ENCODE measurements at places on chromosomes 7 and 10. TPM values are rescaled to one million over a fixed set of nuclear protein-coding genes. Genes with fewer than 3 reads are reported as not detected.

The PRKCQ gene
- total RNA-seq: not detected

The EPO gene
- not detected for total RNA-seq

The TBL2 gene
- total RNA-seq: 40.5 TPM

The CYP2C19 gene
- total RNA-seq: not detected

The NRP1 gene
- 142 TPM for total RNA-seq

DNA sequence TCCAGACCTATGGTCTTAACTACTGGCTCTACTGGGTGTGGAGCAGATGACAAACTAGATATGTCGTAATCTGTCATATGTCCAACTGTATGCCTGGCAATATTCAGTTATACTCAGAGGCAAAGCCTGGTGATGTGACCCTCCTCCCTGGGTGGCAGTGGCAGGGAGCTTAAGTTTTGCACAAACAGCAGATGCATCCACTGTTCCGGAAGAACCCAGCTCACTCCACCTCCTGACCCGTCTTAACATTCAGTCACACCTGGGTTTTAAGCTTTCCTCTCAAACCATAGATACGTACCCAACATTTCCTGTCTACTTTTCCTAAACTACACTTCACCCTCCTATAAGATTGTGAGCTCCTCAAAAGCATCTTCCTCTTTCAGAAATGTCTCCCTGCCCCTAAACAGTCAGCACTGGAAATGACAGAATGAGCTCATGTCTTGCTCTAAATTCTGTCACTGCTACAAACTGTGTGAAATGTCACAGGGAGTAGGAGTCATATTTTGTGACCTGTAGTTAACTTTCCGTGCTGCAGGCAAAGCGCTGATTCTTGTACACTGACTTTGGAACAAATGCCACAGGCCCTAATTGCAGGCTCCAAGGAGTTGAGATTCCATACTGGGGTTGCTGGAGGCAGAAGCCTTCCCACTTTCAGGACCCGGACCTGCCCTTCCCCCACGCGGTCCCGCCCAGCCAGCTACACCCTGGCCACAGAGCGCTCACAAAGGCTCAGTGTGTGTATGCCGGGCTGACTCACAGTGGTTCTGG lies 23.9 kb downstream of the SCD start:
- H3K4me1 ChIP-seq: peaks cover 17% of the 10 kb centered on the region
- H3K4me3 ChIP-seq: peak overlapping the region; percentile 81
- H3K27ac ChIP-seq: peak overlapping the region; percentile 94
- no peaks in the 10 kb centered on the region for H3K27me3 ChIP-seq

DNA sequence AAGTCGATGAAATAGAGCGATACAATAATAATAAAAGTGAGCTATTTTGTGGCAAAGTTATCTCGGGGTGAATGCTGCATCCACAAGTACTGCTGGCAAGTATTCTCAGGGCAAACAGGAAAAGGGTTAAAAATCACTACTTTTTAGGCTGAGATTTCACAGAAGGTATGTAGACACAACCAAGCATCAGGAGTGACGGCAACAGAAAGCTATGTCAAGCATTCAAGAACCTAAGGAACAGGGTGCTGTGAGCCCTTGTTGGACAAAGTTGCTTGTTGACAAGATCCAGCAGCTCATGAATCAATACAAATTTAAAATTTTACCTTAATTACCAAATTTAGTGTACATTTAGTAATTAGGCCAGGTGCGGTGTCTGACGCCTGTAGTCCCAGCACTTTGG lies 41.2 kb upstream of the C1QL3 start:
- peaks cover 5% of the 10 kb centered on the region for H3K27me3 ChIP-seq
- no peak for DNase-seq
- H3K27ac ChIP-seq: no peak overlapping the region
- no peaks in the 10 kb centered on the region for H3K36me3 ChIP-seq
- no peaks in the 10 kb centered on the region for H3K4me1 ChIP-seq

- H3K4me3 ChIP-seq: peak overlapping the region; percentile 92
- H3K36me3 ChIP-seq: no peaks in the 10 kb centered on the region
- peak overlapping the region; percentile 80 for H3K27ac ChIP-seq
- DNase-seq: peak; percentile 26
- peaks cover 8% of the 10 kb centered on the region for H3K4me1 ChIP-seq
- peaks cover 13% of the 10 kb centered on the region for H3K27me3 ChIP-seq
Measured at GRCh38 chr7:129824291-129825208, 128.2 kb downstream of the UBE2H start.

GRCh38 chr7:141342621-141343408 lies 208.4 kb upstream of the AGK start:
- no peak for DNase-seq
- H3K4me3 ChIP-seq: no peak overlapping the region
- H3K4me1 ChIP-seq: peaks cover 7% of the 10 kb centered on the region
- no peak overlapping the region for H3K27ac ChIP-seq

- peaks cover 12% of the 10 kb centered on the region for H3K4me1 ChIP-seq
- no peak overlapping the region for H3K4me3 ChIP-seq
- no peak overlapping the region for H3K27ac ChIP-seq
- no peak for DNase-seq
Measured at GRCh38 chr10:29427667-29428066, 138.8 kb downstream of the LYZL1 start.

- no peaks in the 10 kb centered on the region for H3K36me3 ChIP-seq
- no peak overlapping the region for H3K4me3 ChIP-seq
- no peak overlapping the region for H3K27ac ChIP-seq
- H3K27me3 ChIP-seq: peaks cover 3% of the 10 kb centered on the region
- no peak for DNase-seq
- H3K4me1 ChIP-seq: peaks cover 7% of the 10 kb centered on the region
Measured at GRCh38 chr10:33569702-33570101, 235.2 kb upstream of the NRP1 start.

DNA sequence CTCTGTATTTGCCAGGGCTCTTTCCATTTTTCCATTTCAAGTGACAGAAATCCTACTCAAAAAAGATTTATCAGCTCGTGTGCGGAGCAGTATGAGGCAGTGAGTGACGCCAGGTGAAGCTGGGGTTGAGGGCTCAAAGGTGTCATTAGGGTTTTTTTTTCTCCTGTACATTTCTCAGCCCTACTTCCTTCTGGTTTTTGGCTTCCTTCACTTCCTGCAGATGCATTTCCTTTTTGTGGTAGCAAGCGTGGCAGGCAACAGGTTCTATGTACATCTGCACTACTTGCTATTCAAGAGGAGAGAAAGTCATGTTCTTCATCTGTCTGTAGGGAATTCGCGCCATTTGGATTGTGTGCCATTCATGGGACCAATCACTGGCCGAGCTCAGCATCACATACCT lies 52.8 kb upstream of the AOAH start:
- H3K27me3 ChIP-seq: peaks cover 2% of the 10 kb centered on the region
- no peaks in the 10 kb centered on the region for H3K4me1 ChIP-seq
- H3K36me3 ChIP-seq: no peaks in the 10 kb centered on the region
- no peak for DNase-seq
- H3K27ac ChIP-seq: no peak overlapping the region
- no peak overlapping the region for H3K4me3 ChIP-seq

GRCh38 chr10:121935702-121936101 lies 7.9 kb upstream of the ATE1 start:
- no peaks in the 10 kb centered on the region for H3K36me3 ChIP-seq
- H3K27me3 ChIP-seq: no peaks in the 10 kb centered on the region
- no peak for DNase-seq
- H3K4me3 ChIP-seq: no peak overlapping the region
- H3K27ac ChIP-seq: no peak overlapping the region

- H3K4me3 ChIP-seq: peak overlapping the region; percentile 88
- H3K27me3 ChIP-seq: peaks cover 42% of the 10 kb centered on the region
- H3K27ac ChIP-seq: no peak overlapping the region
- peak; percentile 29 for DNase-seq
Measured at GRCh38 chr7:128909625-128910568, 612 bp downstream of the KCP start.

DNA sequence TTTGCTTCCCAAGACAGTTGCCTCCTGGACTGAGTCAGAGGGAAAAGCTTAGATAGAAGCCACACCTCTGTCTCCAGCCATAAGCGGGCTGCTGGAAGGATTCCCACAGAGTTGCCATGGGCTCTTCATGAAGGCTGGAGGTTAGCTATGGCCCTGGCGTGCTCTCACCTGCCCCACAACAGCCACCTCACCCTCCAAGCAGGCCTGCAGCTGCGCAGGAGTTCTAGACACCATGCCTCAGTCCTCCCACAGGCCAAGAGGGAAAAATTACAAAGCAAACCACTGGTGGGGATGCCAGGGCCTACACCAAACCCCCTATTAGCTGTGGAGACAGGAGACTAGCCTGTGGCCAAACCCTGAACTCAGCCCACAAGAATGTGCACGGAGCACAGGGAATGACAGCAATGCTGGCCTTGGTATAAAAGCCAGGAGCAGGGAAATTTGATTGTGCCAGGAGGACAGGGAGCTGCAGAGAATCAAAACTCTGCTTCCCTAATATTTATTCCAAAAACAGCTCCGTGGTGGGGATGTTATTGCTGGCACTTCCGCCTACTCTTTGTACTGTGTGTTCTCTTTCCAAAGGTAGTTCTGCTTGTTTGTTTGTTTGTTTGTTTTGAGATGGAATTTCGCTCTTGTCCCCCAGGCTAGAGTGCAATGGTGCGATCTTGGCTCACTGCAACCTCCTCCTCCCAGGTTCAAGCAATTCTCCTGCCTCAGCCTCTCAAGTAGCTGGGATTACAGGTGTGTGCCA lies 60.3 kb upstream of the STK17A start:
- H3K4me1 ChIP-seq: peaks cover 22% of the 10 kb centered on the region
- no peaks in the 10 kb centered on the region for H3K27me3 ChIP-seq
- peak; percentile 83 for DNase-seq
- H3K36me3 ChIP-seq: no peaks in the 10 kb centered on the region

- H3K4me1 ChIP-seq: no peaks in the 10 kb centered on the region
- DNase-seq: no peak
- no peak overlapping the region for H3K27ac ChIP-seq
- no peak overlapping the region for H3K4me3 ChIP-seq
Measured at GRCh38 chr7:94787285-94787684, 120.1 kb upstream of the PPP1R9A start.

DNA sequence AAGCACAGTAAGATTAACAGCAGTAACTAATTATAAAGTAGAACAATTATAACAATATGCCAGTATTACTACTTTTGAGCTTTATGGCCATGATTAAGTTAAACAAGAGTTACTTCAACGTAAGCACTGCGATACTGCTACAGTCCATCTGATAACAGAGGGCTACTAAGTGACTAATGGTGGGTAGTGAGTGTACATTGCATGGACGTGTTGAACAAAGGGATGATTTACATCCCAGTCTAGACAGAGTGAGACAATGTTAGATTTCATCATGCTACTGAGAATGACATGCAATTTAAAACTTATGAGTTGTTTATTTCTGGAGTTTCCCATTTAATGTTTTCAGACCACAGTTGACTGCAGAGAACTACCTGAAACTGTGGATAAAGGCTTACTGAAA lies 45.6 kb downstream of the TPST1 start:
- 0 out of 2 replicates have a peak overlapping the region, but pooled peaks have one; percentile 14 for H3K27ac ChIP-seq
- peaks cover 18% of the 10 kb centered on the region for H3K36me3 ChIP-seq
- H3K27me3 ChIP-seq: no peaks in the 10 kb centered on the region
- peaks cover 45% of the 10 kb centered on the region for H3K4me1 ChIP-seq
- peak; percentile 84 for DNase-seq

GRCh38 chr10:70232859-70233108 lies 445 bp downstream of the PPA1 start:
- peak overlapping the region; percentile 92 for H3K27ac ChIP-seq
- H3K4me1 ChIP-seq: peaks cover 43% of the 10 kb centered on the region
- peak overlapping the region; percentile 98 for H3K4me3 ChIP-seq
- no peaks in the 10 kb centered on the region for H3K36me3 ChIP-seq
- peaks cover 2% of the 10 kb centered on the region for H3K27me3 ChIP-seq

DNA sequence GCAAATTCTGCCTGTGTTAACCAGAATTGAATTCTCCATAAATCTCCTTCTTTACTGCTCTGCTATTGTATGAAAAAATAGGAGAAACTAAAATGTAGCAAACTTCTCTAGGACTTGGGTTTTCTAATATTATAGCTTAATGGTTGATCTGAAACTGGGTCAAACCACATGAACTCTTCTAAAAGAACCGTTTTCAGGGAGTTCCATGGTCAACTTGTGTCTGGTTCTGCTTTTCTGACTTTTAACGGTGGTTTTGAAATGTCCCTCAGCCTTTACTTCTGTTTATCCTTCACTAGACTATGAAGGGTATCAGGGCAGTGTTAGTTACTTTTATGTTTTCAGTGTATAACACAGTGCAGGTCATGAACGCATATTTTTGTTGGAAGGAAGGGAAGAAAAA lies 242.2 kb downstream of the TSPAN12 start:
- H3K27ac ChIP-seq: no peak overlapping the region
- H3K4me1 ChIP-seq: no peaks in the 10 kb centered on the region
- no peak overlapping the region for H3K4me3 ChIP-seq

- no peak overlapping the region for H3K4me3 ChIP-seq
- H3K4me1 ChIP-seq: peaks cover 4% of the 10 kb centered on the region
- DNase-seq: no peak
Measured at GRCh38 chr10:44818041-44818649, 93.0 kb upstream of the TMEM72 start.

DNA sequence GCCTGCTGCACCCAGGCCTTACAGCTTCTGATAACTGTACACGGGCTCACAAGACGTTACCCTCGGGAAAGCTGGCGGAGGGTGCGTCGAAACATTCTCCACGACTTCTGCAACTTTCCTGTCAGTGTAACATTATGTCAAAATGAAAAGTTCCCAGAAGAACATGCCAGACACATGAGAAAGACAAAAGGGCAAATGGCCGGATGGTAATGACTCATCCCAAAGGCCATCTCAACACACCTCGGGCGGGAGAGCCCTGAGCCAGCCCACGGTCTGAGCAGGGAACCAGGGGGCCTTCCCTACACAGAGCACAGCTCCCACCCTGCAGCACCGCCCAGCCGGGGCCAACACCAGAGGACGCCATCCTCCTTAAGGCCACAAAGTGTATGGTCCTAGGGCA lies 118.7 kb downstream of the MAD1L1 start:
- peak overlapping the region; percentile 27 for H3K4me3 ChIP-seq
- DNase-seq: peak; percentile 66
- H3K36me3 ChIP-seq: peaks cover 18% of the 10 kb centered on the region
- peaks cover 4% of the 10 kb centered on the region for H3K27me3 ChIP-seq
- peaks cover 66% of the 10 kb centered on the region for H3K4me1 ChIP-seq

DNA sequence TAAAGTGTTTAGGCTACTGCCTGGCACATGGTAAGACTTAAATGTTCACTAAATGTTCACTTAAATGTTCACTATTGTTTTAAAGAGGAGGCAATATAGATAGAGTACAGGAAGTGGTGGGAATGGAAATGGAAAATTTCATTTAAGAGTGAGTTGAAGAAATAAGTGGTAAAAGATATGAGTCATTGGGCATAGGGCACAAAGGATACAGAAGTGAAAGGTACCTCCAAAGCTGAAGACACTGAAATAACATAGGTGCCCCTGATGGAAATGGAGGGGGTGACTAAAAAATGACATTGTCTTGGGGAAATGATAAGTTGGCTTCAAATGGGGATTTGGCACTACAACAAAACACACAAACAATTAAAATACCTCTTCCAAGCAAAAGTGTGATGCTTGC lies 5.2 kb upstream of the FRA10AC1 start:
- no peak overlapping the region for H3K27ac ChIP-seq
- no peak overlapping the region for H3K4me3 ChIP-seq
- H3K36me3 ChIP-seq: no peaks in the 10 kb centered on the region
- H3K4me1 ChIP-seq: peaks cover 11% of the 10 kb centered on the region
- no peaks in the 10 kb centered on the region for H3K27me3 ChIP-seq
- no peak for DNase-seq
